CD8-positive, alpha-beta memory T cell (primary cell): ENCODE measurements at places on chromosomes 6 and 20.

GRCh38 chr6:45759472-45759810 lies 256.2 kb downstream of the CLIC5 start:
- no peak for DNase-seq

GRCh38 chr20:35699957-35700624 lies 886 bp downstream of the ROMO1 start:
- no peak for DNase-seq

GRCh38 chr6:13375360-13375878 lies 47.1 kb upstream of the TBC1D7 start:
- DNase-seq: no peak

GRCh38 chr20:49983848-49984408 lies 1.1 kb downstream of the SNAI1 start:
- no peak for DNase-seq

- DNase-seq: no peak
These were observed 5.8 kb upstream of the CDC5L start for GRCh38 chr6:44381739-44382138.

- no peak for DNase-seq
These were observed 213.1 kb upstream of the STXBP5 start for GRCh38 chr6:146990821-146991798.

- DNase-seq: no peak
These were observed 174.2 kb downstream of the MYLK4 start for GRCh38 chr6:2576499-2576898.

GRCh38 chr6:83466328-83466727 lies 35.5 kb upstream of the ME1 start:
- no peak for DNase-seq

- DNase-seq: no peak
These were observed 274.8 kb upstream of the EXOC2 start for GRCh38 chr6:967701-968100.

GRCh38 chr6:63636518-63637021 lies 968 bp downstream of the PHF3 start:
- peak; percentile 47 for DNase-seq

GRCh38 chr6:25637960-25638434 lies 14.0 kb upstream of the SCGN start:
- no peak for DNase-seq

GRCh38 chr6:11900662-11901598 lies 111.2 kb upstream of the HIVEP1 start:
- no peak for DNase-seq

DNA sequence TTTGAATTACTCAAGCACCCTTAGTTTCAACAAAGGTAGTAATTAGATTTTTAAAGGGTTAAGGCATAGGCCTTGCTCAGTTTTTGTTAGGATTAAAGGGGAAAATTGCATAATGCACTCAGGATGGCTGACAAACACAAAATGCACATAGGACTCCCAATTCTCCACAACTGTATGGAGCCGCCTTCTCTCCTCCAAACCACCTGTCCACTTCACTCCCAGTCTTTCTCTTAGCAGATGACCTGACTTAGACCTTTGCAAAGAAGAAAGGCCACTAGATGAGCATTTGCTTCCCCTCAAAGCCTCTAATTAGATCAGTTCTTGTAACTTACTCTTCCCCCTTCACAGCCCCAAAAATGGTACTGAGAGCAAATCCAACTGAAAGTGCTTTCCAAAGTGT lies 20.1 kb downstream of the NSFL1C start:
- no peak for DNase-seq

- DNase-seq: peak; percentile 5
These were observed 727 bp downstream of the EDEM2 start for GRCh38 chr20:35146299-35146919.

DNA sequence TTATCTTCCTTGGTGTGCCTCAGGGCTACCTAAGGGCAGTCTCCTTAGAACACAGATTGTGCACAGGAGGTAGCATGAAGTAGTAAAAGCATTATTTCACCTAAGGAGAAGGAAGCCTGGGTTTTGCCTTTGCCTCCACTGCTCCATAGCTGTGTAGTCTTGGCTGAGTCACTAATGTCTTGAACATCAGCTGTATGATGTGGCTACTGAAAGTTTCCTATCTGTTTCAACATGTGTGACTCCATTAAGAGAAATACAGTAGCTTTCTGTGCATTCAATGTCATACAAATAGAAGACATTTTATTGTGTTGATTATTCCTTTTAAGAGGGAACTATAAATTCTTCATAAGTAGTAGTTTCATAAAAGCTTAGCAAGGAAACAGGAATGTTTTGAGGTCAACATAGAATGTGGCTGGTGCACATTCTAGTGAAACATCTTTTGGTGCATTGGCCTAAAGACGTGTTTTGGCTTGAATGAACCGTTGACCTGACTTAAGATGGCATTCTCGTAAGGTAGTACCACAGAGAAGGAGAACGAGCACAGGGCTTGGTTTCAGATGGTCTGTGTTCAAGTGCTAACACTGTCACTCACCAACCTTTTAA lies 70.6 kb downstream of the CTNNBL1 start:
- no peak for DNase-seq

DNA sequence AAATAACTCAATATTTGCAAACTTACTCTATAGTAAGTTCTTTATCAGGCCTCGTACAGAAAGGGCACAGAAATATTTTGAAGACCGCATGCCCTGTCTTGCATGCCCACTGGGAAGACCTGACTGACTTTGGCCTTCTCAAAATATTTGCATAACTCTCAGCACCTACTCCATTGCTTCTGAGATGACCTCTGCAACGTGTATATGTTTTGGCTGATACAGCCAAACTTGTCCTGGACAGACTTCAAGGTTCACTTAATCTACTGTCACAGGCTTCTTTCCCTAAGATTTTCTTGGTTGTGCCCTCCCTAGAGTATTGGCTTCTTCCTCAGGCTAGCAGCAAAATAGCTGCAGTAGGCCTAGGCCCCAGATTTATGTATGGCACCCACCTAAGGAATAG lies 21.5 kb upstream of the SERINC3 start:
- no peak for DNase-seq

DNA sequence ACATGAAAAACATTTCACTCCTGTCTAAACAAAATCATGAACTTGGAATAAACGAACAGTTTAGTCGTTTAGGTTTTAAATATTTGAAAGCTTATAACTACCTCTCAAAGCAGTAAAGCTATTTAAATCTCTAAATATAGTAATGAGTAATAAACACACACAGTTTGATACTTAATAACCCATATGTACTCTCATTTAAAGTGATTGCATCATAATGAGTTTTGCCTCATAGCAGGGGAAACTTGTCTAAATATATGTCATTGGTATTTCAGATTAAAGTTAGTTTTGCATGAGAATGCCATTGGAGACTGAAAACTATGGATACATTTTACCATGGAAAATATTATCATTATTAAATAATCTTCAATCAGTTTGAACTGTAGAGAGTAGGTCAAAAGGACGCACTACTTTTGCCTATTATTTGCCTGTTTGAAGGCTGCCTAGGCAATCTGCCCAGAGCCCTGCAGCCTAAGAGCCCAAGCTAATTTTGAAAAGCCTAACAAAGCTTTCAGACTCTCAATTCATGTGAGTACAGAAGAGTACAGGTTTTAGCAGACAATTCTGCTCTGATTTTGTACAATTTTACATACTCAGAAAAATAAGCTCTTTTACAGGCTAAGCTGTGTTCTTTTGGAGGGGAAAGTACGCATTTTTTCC lies 632.8 kb downstream of the HACE1 start:
- DNase-seq: no peak

- DNase-seq: no peak
These were observed 35.5 kb downstream of the SESN1 start for GRCh38 chr6:109059153-109059552.

- no peak for DNase-seq
These were observed 73.0 kb downstream of the SLX4IP start for GRCh38 chr20:10508060-10508459.

DNA sequence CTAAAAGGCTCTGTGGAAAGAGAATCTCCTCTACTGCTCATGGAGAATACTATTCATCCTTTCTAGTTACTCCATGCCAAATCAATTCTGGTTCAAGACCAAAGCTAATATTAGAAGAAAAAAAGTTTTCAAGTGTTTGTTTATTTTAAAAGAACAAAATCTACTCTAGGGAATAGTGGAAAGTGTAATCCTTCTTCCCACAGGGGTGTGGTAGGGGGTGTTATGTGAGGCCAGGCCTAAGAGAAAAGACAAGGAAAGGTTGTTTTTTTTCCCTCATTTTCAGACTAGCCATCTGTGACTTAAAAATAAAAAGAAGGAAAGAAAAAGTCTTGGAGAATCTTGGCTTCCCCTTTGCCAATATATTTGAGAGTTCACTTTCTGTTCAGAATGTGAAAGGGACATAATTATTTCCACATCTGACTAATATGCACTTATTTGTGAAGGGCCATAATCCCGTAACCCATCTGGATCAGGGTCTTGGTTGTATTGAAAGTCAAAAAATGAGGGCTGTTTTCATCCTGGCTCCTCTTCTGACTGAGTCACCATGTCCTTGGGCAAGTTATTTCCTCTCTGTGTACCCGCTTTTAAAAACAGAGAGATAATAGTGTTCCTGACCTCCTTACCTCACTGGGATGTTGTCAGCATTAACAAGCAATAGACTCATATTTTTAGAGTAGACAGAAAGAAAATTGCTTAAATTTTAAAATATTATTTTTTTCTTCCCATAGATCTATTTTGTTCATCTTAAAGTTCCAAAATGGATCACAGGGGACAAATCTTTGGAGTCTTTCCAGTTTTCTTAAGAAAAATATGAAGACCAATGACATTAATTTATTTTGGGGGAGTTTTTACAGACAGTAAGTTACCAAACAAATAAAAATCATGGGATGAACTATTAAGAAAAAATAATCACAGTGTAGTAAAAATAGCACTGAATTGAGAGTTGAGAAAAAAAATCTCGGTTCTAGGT lies 233.7 kb downstream of the IBTK start:
- no peak for DNase-seq

DNA sequence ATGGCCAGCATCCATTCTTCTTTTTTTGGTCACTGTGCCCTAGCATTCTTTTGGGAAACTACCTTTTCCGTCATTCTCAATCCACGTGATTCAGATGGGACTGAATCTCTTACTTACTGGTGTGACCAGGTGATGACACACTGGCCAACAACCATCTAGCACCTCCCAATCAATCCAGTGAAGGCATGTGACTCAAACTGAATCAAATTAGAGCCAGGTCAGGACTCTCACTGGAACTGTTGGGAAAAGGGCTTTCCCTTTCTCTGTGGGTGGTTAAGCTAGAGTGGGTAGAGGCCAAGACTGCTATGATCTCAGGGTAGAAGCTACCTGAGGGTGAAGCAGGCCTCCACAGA lies 36.2 kb upstream of the ZMYND8 start:
- no peak for DNase-seq

DNA sequence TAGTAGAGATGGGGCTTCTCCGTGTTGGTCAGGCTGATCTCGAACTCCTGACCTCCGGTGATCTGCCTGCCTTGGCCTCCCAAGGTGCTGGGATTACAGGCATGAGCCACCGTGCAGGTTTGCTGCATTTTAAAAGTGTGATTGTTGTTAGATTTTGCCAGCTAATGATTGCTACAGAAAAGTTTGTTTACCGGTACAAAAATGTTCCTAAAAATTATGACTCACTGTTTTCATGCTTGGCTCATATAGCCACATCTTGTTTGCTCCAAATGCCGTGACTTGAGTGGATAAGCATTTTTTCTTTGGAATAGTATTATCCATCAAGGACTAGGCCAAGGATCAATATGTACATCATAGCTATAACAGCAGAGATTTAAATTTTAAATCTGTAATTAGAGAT lies 24.3 kb downstream of the LRRN4 start:
- DNase-seq: no peak

- no peak for DNase-seq
These were observed 59.4 kb downstream of the GINS1 start for GRCh38 chr20:25466846-25467245.

DNA sequence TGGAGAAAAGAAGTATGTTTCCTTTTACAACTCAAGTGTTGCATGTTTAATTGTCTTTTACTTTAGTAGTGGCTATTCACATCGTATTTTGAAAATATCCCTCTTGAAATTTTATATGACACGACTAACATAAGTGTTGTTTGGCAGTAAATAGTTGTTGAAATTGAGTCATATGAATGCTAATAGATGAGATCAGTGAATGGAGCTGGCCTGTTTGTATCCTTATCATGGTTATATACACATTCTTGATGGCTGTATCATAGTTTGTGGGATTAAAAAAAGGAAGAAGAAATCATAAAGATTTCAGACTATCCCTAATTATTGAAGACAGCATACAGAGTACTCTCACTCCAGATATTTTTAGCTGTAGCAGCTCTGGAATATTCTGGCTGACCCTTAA lies 8.2 kb upstream of the RAE1 start:
- DNase-seq: no peak

- no peak for DNase-seq
These were observed 56.7 kb upstream of the SGK1 start for GRCh38 chr6:134374491-134375219.

DNA sequence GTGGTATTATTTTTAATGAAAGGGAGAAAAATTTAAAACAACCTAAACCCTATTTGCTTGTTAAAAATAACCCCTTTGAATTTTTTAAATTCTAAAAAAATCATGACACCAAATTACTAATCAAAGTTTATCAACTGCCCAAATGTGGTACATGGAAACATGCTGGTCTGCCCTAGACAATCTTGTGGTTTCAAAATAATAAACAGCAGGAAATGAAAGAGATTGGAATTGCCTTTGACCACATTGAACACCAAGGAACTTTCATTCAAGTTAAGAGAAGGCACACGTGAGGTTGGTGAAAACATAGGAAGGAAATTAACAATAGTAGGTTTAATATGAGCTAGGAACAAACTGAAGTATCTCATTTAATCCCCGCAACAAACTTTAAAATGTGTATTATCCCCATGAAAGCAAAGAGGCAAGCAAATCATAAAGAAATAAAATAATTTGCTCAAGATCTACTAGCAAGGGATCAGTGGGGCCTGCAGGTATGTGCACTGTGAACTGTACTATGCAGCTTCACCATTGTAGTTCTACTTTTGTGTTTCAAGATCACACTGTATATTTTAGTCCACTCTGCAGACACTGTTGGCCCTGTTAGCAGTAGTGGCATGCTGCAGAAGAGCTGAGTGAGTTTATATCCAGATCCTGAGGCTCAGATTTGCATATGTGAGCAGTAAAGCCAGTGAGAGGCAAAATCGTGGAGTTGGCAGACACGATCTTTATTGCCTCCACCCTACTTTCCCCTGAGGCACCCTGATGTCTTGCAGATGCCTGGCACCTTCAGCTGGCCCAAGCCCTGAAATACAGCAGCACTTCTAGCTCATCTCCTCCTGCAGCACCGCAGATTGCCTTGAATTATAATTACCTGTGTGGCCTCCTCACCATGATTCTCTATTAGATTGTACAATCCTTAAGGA lies 157.8 kb upstream of the TENT5A start:
- DNase-seq: no peak

- no peak for DNase-seq
These were observed 129.1 kb downstream of the TNFRSF21 start for GRCh38 chr6:47180633-47181032.
